Stimulated activated CD8-positive, alpha-beta memory T cell treated with anti-CD3 and anti-CD28 coated beads, Interleukin-7, amount 100 ng/mL, for 1 hour (primary cell): ENCODE measurements at places on chromosomes 1 and 21.

- no peak for DNase-seq
These were observed 4.1 kb downstream of the DTL start for GRCh38 chr1:212039622-212040021.

- DNase-seq, result no peak
These were observed 50.5 kb upstream of the SLFNL1 start for GRCh38 chr1:41072051-41072450.

GRCh38 chr21:33441489-33442477 is 38.0 kb downstream of the TMEM50B start:
- no peak for DNase-seq

GRCh38 chr1:184326278-184326677 is 60.6 kb upstream of the C1orf21 start:
- no peak for DNase-seq

DNA sequence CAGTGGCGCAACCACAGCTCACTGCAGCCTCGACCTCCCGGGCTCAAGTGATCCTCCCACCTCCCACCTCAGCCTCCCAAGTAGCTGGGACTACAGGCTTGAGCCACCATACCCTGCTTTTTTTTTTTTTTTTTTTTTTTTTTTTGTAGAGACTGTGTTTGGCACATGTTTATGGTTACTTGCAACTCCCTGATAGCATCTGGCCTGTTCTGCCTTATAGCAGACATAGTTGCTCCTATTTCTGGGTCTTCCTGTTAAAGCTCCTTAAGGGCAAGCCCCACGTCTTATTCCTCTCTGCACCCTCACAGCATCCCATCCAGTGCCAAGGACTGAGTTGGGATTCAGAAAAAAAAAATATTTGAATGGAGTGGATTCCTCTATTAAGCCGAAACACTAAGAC is 17.1 kb upstream of the CNR2 start:
- DNase-seq, result no peak

DNA sequence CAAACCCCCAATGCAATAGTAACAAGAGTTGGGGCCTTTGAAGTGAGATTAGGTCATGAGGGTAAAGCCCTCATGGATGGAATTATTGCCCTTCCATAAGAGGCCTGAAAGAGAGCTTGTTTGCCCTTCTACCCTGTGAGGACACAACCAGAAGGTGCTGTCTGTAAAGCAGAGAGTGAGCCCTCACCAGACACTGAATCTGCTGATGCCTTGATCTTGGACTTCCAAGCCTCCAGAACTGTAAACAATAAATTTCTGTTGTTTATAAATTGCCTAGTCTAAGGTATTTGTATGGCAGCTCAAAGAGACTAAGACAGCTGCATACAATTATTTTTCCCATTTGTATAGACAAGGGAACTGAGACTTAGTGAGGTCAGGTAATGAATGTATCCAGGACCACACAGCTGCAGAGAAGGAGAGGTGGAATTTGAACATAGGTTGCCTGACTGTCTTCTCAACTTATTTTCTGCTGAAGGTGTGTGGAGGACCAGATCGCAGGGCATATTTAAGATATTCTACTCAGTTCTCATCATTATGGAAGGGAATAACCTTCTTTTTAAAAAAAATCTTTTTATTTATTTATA is 18.7 kb downstream of the IL23R start:
- no peak for DNase-seq

DNA sequence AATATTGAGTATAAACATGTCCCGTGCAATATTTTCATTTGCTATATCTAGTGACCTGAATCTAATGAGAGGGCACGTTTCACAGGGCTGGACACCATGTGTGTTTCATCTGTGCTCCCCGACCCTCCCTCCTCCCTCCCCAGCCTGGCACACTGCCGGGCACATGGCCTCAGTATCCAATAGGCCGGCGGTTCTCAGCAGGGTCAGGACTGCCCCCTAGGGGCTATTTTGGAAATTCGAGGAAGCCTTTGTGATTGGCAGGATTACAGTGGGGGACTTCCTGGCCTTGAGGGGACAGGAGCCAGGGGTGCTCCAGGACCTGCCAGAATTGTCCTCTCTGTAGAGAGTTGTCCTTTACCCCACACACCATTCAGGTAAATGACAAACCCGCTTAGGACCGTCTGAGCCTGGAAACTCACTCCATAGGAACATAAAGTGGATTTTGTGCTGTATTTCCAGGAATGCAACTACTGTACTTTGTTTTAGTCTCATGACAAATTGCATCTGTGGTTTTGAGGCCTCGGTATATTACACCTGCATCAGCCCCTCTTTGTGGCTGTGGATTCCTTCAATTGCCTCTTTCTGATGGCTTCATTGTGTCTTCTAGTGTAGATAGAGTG is 109.5 kb upstream of the SIM2 start:
- no peak for DNase-seq

DNA sequence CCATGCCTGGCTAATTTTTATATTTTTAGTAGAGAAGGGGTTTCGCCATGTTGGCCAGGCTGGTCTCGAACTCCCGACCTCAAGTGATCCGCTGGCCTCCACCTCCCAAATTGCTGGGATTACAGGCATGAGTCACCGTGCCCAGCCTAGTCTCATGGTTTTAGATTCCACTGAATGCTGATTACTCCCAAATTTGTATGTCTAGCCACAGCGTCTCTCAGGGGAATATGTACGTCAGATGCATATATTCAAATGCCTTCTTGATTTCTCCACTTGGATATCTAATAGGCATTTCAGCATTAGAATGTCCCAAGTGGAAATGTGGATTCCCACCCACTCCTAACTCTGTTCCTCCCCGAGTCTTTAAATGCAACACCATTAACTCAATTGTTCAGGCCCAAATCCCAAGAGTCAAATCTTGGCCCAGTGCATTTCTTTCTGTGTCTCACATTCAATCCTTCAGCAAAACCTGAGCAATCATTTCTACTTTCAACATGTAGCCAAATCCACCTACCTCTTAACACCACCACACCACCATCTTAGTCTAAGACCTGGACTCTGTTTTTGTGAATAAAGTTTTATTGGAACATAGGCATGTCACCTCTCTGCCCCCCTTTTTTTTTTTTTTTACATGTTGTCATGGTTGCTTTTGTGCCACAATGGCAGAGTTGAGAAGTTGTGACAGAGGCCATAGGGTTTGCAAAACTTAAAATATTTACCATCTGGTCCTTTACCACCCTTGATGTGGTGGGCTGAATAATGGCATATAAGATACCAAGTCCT is 9.8 kb upstream of the CAMTA1 start:
- no peak for DNase-seq

- DNase-seq, result no peak
These were observed 12.4 kb upstream of the PAPPA2 start for GRCh38 chr1:176450526-176450925.

GRCh38 chr1:202578001-202578504 is 132.2 kb downstream of the SYT2 start:
- no peak for DNase-seq

DNA sequence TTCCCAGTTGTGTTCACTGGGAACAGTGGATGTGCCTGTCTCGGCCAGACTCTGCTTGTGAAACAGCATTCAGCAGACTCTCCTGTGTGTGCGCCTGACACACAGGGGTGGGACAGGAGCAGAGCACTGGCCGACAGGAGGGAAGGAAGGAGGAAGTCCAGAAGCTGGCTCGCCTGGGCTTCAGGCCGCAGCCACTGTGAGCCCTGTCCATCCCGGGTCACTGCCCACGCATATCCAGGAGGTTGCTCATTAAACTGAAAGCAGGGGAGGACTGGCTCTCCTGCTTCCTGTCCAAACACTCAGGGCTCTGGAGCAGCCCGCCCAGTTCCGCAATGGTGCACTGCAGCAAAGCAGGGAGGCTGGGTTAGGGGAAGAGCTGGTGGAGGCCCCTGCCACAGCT is 218.7 kb upstream of the VAMP3 start:
- DNase-seq, result no peak

DNA sequence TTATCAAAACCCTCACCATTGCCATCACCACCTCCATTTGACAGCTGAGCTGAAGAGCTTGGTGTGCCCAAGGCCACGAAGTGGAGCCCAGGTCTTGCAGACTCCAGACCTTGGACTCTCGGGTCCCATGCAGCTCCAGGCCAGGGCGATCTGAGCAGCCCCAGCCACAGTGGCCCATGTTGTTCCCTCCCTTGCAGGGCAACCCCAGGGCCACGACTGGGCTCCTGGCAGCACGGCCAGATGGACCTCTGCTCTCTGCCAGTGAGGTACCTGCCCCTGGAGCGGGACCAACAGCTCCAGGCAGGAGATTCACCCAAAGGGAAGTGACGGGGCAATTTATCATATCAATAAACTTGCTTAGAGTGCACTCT is 182.7 kb upstream of the VAMP3 start:
- no peak for DNase-seq

GRCh38 chr21:15908187-15908586 is 178.4 kb downstream of the USP25 start:
- no peak for DNase-seq

DNA sequence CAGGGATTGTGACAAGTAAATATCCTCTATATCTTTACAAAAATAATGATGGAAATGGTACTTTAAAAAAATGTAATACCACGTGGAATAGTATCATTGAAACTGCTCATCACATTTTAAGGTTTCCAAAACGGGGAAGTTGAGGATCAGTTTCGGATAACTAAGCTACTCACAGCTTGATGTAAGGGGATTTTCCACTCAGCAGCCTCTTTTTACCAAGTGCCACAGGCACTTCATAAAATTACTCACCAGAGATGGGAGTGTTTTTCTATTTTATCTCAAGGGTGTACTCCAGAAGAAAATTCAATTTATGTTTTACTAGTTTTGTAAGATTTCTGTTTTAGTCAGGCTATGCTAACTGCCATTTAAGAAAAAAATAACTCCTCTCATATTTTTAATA is 91.7 kb downstream of the TPR start:
- no peak for DNase-seq

GRCh38 chr21:16425376-16425775 is 695.6 kb downstream of the USP25 start:
- no peak for DNase-seq

- DNase-seq, result no peak
These were observed 720.6 kb downstream of the RWDD3 start for GRCh38 chr1:95954585-95954984.

DNA sequence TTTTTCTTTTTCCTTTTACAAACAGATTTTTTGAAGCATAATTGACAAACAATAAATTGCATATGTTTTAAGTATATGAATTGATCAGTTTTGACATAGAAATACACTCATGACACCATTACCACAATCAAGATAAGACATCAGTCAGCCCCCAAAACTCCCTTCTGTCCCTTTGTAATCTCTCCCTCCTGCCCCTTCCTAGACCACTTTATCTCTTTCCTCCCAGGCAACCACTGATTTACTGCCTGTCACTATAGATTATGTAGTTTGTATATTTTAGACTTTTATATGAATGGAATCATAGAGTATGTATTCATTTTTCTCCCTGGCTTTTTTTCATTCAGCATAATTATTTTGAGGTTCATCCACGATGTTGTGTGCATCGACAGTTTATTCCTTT is 6.9 kb upstream of the SYT14 start:
- no peak for DNase-seq

DNA sequence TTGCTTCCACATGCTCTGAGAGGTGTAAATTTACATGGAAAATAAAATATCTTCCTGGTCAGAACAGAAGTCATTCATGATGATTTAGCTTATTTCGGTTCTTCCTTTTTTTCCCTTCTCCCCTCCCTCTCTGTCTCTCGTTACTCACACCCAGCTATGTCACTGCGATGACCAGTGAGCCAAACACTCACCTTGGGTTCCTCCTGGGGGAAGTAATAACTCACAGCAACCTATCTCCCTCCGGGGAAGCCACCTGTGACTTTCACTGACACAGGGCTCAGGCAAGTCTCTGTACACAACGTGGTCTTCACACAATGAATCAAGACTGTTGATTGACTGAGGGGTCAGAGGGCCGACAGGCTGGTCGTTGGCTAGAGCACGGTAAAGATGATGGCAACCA is 135.3 kb upstream of the VANGL1 start:
- no peak for DNase-seq

DNA sequence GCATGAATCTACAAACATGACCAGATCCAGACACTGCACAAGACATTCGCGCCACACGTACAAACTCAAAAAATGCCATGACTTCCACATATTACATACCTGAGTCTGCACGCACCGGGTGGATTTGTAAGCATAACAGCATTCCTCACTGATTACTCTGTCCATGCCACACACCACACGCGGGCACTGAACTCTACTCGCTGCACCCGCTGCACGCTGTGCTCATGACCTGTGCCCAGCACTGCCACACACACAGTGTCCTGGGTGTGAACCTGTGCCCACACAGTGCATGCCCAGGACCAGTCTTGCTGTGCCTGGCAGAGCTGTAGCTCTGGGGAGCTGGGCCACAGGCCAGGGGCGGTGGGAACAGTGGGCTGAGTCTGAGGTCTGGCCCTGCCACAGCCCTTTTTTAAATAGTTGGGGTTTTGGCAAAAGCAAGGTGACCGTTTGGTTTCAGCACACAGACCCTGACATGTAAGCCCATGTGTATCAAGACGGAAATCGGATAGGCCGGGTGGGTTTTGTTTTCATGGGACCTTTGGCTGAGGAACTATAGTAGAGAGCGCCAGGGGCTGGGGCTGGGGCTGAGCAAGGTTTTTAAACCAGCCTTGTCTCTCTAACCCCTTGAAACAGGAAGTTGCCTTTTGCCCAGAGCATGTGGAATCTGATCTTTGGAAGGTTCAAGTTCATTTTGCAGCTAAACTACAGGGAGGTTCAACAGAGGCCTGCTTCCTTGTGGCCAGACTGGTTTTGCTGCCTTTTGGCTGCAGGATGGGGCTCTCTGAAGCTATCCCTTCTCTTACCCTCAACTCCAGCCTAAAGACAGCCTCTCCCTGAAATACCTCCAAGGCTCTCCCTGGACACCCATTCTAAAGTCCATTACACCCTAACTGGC is 12.3 kb upstream of the GOLT1A start:
- no peak for DNase-seq

DNA sequence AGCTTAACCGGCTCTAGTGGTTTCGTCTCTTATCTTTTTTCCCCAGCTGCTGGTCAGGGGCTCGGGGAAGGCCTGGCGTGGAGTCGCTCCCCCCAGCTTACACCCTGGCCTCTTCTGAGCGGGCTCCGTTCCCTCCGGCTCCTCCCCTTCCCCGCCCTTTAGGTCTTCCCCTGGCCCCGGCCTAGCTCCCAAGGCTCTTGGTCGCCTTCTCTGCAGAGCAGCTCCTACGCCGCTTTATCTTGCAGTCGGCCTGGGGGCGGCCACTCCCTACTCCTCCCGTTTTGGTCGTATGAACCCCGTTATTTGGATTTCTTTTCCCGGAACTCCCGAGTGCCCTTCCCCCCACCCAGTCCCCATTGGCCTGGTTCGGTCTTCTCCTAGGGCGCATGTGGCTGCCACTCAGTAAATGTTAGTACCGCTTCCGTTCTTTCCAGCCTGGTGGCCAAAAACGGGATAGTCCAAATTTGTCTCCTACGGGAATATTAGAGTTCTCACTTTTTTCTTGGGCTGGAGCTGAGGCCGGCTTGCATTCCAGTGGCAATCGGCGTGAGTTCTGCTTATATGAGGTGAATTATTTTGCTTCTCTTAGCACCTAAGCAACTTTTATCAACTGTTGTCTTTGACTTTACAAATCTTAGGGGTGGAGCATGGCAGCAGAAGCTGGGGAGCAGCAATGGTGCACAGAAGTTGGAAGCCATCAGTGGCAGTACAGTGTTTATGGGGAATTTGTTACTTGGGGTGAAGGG is 467 bp downstream of the THRAP3 start:
- no peak for DNase-seq

GRCh38 chr1:164519426-164519825 is 39.6 kb upstream of the PBX1 start:
- DNase-seq, result no peak

- DNase-seq, result peak; percentile 15
These were observed 884 bp downstream of the H3-3A start for GRCh38 chr1:226063224-226063976.
